ENCODE measurements at places on chromosomes 3 and 15.
A peak's percentile ranks its signal among the peaks of the same experiment; 100 is the strongest.

GRCh38 chr15:31265090-31265870 is 61.4 kb upstream of the KLF13 start:
- DNase-seq = no peak

DNA sequence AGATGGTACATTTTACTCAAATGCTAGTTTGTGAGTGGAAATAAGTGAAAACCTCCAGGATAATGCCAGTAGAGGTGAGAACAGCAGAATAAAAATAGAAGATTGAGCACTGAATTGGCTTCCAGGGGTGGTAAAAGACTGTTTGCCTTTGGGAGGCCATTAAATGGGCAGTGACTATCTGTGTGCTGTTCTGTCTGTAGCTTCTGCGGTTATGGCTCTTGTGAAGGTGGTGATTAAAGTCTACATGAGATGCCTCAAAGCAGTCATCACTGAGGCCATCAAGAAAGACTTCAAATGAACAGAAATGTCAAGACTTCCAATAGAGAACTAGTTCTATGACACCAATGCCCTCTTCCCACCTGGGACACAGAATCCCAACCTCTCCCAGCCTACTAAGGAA is 108.8 kb downstream of the EFHB start:
- no peak for DNase-seq

- DNase-seq = no peak
These were observed 249.5 kb downstream of the NAALADL2 start for GRCh38 chr3:175108613-175109151.

DNA sequence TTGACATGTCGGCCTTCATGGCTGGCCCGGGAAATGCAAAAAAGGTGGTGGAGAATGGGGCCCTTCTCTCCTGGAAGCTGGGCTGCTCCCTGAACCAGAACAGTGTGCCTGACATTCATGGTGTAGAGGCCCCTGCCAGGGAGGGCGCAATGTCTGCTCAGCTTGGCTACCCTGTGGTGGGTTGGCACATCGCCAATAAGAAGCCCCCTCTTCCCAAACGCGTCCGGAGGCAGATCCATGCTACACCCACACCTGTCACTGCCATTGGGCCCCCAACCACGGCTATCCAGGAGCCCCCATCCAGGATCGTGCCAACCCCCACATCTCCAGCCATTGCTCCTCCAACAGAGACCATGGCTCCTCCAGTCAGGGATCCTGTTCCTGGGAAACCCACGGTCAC is 23.1 kb upstream of the BSN start:
- DNase-seq = no peak

DNA sequence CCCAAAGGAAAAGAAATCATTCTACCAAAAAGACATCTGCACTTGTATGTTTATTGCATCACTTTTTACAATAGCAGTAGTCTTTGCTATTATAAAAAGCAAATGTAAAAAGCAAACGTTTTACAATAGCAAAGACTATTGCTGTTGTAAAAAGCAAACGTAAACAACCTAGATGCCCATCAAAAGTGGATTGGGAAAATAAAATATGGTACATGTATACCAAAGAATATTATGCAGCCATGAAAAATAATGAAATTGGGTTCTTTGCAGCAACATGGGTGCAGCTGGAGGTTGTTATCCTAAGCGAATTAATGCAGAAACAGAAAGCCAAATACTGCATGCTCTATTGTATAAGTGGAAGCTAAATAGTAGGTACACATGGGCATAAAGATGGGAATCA is 97.3 kb upstream of the ZBTB20 start:
- DNase-seq = no peak

DNA sequence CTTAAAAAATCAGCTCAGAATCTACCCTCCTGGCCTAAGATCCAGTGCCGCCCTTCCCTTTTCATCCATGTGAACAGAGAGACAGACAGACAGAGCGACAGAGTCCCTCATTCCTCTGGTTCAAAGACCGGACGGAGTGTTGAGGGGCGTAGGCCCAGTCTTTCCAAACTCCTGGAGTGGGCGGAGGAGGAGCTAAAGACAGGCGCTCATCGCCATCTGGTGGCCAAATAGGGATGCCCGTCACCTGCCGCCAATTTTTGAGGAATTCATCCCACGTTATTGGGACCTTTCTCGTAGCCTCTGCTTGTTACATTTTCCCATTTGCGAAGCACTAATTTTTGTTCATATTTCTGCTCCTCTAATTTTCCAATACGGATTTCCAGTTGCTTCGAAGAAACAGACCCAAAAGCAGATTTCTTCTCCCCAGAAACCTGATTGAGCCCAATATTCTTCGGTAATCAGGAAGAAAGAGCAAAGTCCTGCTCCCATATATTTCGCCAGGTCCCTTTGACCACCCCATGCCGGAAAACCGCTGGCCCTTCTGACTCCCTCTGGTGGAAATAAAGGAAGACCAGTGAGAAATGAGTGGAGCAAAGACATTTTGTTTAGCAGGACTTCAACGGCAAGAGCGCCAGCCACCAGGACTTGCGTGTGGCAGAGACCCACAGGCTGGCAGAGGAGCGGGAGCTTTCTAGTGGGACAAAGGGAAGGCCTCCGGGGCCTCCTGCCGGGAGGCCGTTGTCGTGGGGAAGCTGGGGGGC is 88.0 kb downstream of the LRRK1 start:
- DNase-seq = peak; percentile 37

GRCh38 chr3:179882292-179882691 is 154.4 kb downstream of the PEX5L start:
- no peak for DNase-seq

All from activated T-helper 1 cell treated with anti-CD3 and anti-CD28 coated beads, Interleukin-2, amount 50 U/mL, for 16 hours (primary cell).